Nucleus accumbens (tissue), 56 donors: ENCODE measurements at places on chromosomes 11 and 22.

DNA sequence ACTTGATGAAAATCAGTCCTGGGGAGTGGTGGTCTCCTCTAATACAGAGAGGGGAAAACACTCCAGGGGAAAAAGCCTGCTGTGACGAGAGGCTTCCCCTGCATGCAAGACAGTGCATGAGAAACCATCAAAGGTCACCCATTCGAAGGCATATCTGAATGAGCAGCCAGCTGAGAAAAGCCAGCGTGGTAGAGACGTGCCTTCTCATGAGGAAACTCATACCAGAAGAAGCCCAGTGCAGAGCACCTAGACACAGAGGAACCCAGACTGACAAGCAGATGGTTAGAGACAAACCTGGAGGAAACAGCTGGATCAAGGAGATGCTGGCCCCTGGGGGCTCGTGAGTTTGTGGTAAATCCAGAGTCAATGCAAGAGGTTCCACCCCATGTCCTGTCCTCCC lies 534.8 kb downstream of the BRD1 start:
- DNase-seq, result no peak

DNA sequence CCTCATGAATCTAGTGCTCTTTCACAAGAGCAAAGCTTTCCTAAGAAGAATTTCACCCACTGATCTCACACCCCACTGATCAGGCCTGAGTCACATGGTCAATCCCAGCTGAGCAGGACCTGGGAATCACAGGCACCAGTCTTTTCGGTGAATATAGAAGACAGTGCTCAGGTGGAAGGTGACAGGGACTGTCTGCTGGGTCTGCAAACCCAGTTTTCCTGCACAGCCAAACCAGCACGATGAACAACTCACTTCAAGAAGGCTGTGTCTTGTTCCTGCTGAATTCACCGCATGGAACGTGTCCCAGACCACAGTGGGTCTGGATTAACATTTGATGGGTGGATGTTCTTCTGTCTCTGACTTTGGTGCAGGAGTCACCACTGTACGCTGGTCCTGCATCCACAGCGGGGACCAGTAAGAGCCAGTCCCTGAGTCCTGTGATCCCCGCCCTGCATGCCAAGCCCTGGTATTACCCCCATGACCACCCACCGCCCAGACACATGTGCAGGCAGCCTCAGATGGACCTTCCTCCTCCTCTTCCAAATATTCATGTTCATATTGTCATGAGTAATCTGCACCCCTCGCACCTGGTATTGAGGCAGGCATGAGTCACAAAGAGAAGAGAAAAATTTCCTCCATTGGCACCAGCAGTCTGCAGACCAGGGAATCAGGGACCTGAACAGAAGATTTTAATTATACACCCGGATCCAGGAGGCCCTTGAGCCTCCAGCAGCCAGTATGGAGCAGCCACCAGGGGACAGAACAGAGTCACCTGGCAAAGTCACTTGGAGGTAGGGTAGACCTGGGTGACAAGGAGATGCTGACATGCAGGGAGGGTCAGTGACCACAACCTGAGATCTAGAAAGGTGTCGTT lies 8.6 kb upstream of the IGLL5 start:
- DNase-seq, result no peak

DNA sequence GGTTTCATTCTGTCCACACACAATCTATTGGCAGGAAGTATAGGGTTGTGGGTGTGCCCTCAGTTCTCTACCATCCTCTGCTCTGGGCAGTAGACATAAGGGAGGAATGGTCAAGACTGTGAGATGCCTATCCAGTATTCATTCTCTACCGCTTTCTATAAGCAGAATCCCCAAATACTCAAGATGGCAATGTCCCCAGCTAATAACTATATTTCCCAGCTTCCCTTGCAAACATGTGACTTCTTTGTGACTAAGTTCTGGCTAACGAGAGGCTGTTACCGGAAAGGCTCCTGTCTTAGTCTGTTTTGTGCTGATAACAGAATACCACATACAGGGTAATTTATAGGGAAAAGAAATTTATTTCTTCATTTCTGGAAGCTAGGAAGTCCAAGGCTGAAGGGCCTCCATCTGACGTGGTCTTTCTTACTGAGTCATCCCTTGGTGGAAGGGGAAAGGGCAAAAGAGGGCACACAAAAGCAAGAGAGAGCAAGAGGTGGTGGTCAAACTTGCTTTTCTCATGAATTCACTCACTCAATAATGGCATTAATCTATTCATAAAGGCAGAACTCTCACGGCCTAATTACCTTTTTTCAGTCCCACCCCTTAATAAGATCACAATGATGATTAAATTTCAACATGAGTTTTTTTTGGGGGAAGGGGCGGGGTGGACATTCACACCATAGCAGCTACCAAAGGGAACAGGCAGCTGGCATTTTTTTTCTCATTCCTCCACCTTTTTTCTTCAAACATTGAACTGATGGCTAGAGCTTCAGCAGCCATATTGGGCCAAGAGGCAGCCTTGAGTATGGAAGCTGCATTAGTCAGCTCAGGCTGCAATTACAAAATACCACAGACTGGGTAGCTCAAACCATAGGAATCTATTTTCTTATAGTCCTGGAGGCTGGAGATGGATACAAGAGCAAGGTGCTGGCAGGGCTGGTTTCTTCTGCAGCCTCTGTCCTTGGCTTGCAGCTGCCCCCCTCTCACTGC lies 109.7 kb upstream of the OR9Q1 start:
- DNase-seq, result no peak

DNA sequence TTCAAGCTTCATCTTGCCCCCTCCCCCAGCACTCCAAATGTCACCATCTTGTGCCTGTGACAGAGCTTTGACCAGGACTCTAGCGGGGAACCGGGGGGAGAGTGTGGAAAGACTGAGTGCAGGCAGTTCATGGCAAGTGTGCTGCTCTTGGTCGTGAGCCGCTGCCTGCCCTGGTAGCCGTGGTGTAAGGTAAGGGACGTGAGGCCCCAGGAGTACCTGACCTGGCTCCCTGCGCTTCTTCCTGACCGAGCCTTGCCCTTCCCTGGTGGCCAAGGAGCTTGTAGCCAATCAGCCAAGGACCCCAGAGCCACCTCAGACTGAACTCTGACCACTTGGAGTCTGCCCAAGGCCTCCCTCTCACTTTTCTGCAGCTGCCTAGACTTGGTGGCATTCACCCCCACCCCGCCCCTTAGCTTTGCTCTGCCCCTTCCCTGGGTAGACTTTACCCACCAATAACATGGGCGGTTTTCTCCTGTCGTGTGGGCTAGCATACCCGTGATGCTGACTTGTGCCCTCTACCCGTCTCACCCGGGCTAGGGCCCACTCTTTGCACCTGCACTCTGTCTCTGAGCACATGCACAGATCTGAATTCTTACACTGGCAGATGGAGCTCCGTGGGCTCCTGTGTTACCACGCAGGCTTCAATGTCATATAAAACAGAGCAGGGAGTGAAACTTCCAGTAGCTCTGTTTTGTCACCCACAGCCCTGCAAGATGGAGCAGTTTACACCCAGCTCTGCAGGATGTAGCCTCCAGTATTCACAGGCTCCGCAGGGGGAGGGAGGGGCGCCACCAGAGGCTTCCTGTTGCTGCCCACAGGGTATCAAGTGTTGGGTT lies 1.5 kb downstream of the DGKZ start:
- DNase-seq, result no peak
